NCI-H774 (cell line): ENCODE measurements at places on chromosomes 5 and 9.
A peak's percentile ranks its signal among the peaks of the same experiment; 100 is the strongest.

DNA sequence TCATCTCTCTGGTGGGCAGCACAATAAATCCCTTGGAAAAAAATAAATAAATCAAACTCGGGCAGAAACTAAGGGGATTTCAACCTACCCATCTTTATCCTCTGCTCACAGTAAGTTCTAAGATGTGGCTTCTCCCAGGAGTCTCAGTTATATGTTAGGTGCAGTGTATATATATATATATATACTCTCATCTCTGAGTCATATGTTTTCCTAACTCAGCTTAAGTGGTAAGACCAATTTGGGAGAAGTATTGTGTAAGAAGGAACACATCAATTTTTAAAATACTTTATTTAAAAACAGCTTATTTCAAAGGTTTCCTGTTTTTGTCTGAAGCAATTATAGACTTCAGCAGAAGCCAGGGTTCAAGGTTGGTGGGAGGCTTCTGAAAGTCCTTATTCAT, 20.3 kb upstream of the OSMR start:
- no peak for DNase-seq

DNA sequence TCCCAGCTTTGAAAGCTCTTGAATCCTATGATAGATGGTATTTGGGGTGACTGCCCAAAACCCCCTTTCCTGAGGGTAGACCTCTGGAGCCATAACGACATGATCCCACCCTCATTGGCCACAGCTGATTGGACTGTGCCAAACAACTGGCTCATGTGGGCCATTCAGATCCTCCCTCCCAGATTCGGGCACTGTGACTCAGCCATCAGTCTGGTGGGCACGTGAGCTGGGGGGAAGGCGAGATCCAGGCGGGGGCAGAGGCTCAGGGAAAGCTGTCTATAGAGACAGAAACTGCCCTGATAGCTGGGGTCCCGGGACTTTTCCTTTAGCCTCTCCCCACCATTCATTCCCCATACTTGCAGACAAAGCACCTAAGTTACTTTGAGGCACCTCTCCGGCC, 15.1 kb upstream of the NCS1 start:
- DNase-seq: no peak

DNA sequence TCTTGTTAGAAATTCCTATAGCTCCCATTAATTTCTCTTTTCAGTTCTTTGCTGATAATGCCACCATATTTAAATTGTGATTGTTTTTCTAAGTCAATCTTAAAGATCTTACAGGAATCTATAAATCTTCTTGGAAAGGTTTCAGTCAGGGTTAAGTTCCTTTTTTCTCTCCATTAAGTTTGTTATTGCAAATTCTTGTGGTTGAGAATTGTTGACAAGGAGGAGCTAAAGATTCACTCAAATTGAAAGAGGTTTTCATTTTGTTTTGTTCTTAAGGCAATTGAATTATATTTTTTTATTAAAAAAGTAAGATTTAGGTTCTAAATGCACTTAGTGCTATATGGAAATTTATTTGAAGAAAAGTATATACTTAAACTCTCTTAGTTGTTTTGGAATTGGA, 213.4 kb downstream of the PRR16 start:
- DNase-seq: no peak

- DNase-seq: no peak
These were observed 24.5 kb upstream of the PDZD2 start for GRCh38 chr5:31614151-31615020.

- no peak for DNase-seq
These were observed 169.7 kb downstream of the C9orf50 start for GRCh38 chr9:129451089-129451656.

GRCh38 chr9:110180511-110181434, 27.2 kb downstream of the C9orf152 start:
- DNase-seq: no peak

GRCh38 chr5:86623785-86624483, 6.2 kb downstream of the COX7C start:
- DNase-seq: no peak

- no peak for DNase-seq
These were observed 162.6 kb upstream of the GNA14 start for GRCh38 chr9:77810637-77811119.

- DNase-seq: no peak
These were observed 11.4 kb upstream of the ANKRD33B start for GRCh38 chr5:10552183-10553143.

DNA sequence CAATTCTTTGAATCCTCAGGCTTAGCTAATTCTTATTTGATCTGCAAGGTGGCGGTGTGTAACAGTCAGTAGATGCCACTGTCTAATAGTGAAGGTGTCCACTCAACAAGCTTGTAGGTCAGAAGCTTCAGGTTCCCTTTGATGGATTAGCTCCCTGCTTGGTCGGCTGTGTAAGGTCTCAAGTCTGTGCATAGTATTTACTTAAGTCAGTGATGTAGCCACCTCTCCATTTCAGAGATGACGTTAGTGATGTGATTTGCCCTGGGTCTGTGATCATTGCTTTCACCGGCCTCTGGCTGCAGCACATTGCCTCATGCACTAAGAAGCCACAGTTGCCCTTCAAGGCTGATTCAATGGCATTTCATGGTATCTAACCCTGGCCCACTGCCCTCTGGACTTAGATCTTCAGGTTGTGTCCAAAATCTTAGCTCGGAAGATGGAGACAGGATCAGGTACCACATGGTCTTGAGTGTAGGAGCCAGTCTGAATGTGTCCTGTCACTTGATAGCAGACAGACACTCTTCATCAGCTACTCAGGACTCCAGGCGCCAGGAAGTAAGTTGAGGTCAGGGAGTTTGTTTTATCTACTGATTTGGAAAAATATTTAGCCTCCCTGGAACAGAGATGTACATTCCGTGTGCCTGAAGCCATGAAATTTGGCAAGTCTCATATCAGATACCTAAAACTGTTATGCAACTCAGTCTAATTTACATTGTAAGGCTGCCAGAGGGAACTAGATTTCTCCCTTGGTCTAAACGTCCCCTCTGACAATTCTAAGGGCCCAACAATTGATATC, 42.9 kb downstream of the SUB1 start:
- no peak for DNase-seq

- DNase-seq: no peak
These were observed 24.6 kb upstream of the PANK3 start for GRCh38 chr5:168603746-168604145.

DNA sequence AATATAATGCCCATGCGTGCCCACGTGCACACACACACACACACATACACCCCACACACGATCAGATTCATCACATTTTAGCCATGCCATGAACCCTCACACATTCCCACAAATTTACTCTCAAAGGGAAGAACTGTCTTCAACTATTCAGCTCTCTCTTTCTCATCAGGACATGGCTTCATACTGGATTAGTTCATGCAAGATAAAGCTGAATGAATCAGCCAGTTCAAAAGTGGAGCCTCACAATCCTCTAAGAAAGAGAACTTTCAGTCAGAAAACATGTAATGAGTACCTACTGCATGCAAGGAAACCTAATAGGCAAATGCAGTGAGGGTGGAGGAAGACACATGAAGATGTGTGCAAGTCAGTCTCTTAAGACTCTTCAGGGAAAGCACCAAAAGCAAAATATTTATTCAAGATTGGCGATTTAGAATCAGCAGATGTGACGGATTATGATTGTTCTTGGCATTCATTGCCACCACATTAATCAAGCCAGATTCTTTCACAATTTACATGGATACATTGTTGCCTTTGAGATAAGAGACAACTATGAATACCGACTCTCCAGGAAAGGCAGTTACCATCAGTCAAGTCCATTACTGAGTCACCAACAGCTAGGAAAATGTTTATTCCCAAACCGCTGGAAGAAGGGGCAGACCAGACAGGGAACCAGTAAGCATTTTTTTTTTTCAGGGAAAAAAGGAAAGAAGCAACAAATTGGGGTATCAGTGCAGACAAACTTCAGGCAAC, 30.3 kb upstream of the PUM3 start:
- DNase-seq: no peak

DNA sequence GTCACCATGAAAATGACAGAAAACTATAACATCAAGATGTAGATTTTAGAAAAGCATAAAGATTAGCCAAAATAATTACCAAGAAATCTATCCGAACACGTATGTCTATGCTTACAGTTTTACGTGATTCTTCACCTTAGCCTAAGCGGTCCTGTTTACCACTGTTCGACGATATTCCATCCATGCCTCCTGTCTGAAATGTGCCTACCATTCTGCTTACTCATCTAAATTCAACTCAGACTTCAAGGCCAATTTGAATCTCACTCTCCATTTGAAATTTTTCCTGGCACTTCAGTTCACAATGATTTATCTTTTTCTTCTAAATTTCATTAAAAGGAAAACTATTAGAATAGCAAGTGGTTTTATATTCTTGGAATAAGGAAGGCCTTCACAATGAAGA, 15.4 kb downstream of the ZDHHC21 start:
- no peak for DNase-seq

GRCh38 chr9:109001275-109001676, 12.0 kb downstream of the CTNNAL1 start:
- DNase-seq: no peak

GRCh38 chr5:39808656-39809055, 383.9 kb upstream of the DAB2 start:
- no peak for DNase-seq

- peak; percentile 33 for DNase-seq
These were observed 50.1 kb upstream of the POU5F2 start for GRCh38 chr5:93791518-93791972.

DNA sequence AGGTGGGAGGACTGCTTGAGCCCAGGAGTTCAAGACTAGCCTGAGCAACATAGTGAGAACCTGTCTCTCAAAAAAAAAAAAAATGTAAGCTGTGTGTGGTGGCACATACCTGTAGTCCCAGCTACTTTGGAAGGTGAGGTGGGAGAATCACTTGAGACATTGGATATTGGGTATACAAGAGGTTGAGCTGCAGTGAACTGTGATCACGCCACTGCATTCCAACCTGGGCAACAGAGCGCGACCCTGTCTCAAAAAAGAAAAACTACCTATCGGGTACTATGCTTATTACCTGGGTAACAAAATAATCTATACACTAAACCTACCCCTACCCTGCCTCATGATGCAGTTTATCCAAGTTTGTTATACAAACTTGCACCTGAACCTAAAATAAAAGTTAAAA, 64.9 kb downstream of the AOPEP start:
- DNase-seq: no peak

DNA sequence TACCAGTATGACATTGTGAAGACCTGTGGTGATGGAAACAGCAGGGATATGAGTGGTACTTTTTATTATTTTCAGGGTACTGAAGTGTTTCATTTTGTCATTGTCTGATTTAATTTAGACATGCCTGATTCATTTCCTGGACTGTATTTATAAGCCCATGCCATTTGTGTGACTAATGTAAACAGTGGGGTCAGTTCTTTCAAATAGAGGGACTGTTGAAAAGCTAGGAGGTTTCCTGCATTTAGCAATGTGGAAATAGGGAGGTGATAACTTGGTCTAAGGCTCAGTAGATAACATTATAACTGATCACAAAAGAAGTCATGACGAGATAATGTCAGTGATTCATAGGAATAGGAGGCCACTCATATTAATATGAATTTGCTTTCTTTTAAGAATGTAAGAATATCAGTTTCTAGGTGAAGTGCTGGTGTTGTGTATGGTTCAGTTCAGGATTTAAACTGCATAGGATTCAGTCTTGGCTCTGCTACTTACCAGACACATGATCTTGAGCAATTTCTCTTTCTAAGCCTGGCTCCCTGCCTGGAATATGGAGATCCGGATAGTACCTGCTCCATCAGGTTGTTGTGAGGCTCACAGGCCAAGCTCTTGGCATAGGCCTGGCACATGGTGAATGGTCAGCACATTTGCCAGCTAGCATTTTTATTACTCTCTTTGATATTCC, 7.5 kb downstream of the RASGRF2 start:
- no peak for DNase-seq

DNA sequence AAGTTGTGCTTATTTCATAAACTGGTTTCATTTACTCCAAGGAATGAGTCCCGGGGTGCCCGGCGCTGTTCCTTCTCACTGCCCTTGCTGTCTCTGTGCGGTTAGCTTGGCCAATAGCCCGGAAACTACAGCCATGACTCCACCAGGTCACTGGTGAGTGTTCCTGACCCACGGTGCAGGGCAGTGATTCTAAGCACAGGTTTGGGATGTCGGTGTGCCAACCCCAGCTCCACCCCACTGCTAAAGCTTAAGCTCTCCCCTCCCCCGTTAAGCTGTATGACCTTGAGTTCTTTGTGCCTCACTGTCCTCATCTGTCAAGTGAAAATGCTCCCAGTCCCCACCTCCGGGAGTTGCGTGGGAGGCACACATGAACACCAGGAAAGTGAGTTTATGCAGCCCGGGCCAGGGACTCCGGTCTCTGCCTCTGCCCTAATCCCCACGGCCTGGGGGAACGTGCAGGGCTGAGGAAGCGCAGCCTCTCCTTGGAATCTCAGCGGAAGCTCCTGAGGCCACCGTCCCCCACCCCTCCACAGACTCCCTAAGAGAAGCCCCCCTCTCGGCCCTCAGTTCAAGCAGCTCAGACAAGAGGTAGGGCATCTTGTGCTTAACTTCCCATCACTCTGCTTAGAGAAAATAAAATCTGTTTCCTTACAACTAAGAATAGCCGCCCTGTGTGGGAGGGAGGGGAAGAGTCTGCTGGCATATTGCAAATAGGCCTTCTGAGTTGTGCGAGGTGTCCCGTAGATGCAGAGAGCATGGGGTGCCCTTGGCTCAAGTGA, 92.0 kb upstream of the RAI14 start:
- no peak for DNase-seq
